Liver (tissue), 10 donors: ENCODE measurements at places on chromosomes 4 and X. TPM values are rescaled to one million over a fixed set of nuclear protein-coding genes. Genes with fewer than 3 reads are reported as not detected.

PRRG3 gene
- total RNA-seq, result under 0.01 TPM

ARHGAP4 gene
- total RNA-seq, result 12.5 TPM

ATP8A1 gene
- total RNA-seq, result 15.9 TPM

ASB12 gene
- not detected for total RNA-seq

ZCCHC13 gene
- not detected for total RNA-seq

DNA sequence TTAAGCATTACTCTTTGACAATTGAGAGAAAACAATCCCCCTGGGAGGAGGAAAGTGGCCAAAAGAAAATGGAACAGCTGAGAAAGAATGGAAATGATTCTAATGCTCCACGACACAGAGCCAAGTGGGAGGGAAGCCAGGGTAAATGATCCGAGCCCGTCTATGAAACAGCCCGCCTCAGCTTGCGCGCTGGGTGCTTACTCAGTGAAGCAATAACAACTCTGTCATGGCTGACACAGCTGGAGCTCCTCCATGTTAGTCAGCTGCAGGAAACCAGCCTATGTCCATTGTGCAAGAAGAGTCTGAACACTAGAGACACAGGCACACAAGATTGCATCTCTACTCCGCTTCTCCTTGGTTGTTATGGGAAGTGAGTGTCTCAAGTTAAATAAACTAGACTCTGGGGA is 19.3 kb downstream of the NOA1 start:
- H3K27ac ChIP-seq, result no peak overlapping the region
- H3K4me1 ChIP-seq, result no peaks in the 10 kb centered on the region
- peaks cover 9% of the 10 kb centered on the region for H3K36me3 ChIP-seq
- no peak for DNase-seq

DNA sequence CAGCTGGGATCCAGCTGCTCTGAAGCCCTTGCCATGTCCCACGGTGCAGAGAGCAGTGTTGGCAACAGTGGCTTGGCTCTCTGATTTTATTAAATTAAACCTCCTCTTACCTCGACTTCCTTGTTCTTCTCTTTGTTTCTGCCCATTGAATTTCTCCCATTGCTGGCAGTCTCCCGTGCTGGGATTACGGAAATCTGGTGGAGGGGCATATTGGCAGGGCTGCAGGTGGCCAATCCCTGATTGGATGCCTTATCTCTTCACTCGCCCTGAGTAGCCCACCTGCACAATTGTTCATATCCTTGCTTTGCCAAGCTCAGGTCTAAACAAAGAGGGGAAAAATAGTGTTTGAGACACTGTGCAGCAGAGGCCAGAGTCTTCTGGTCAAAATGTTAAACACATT is 493.9 kb downstream of the TMA16 start:
- no peak overlapping the region for H3K4me3 ChIP-seq
- no peak overlapping the region for H3K27ac ChIP-seq
- no peaks in the 10 kb centered on the region for H3K27me3 ChIP-seq
- H3K36me3 ChIP-seq, result no peaks in the 10 kb centered on the region
- no peaks in the 10 kb centered on the region for H3K4me1 ChIP-seq
- DNase-seq, result no peak

- no peak for DNase-seq
- no peaks in the 10 kb centered on the region for H3K36me3 ChIP-seq
- no peak overlapping the region for H3K27ac ChIP-seq
Observed at GRCh38 chrX:8274170-8274569, 103.1 kb upstream of the VCX2 start.

DNA sequence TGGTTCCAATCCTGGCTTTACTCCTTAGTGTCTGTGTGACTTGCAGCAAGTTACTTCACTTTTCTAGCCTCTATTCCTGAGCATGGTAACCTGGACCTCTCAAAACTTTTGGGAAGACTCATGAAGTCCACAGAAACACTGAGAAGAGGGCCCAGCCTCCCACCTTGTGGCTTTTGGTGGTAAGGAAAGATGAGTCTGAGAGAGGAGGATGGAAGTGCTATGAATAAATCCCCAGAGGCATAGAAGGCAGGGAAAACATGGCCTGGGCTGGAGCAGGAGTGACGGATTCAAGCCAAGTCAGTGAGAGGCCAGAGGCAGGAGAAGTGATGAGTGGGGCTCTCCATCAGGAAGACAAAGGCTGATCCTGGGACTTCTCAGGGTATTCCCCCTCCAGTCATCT is 10.9 kb upstream of the MAGEA4 start:
- no peaks in the 10 kb centered on the region for H3K36me3 ChIP-seq
- H3K27ac ChIP-seq, result no peak overlapping the region
- no peaks in the 10 kb centered on the region for H3K4me1 ChIP-seq
- H3K27me3 ChIP-seq, result no peaks in the 10 kb centered on the region

DNA sequence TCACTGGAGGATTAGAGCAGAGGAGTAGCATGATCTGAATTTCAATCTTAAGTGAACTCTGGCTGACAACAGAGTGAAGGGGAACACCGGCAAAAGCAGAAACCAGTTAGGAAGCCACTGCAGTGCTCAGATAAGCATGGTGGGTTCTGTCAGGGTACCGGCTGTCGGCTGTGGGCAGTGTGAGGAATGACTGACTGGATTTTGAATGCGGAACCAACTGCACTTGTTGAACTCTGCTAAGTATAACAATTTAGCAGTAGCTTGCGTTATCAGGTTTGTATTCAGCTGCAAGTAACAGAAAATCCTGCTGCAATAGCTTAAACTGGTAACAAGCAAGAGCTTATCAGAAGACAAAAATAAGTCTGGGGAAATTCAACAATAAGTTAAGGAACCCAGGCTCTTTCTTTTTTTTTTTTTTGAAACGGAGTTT is 5.2 kb downstream of the HTT start:
- H3K27me3 ChIP-seq, result no peaks in the 10 kb centered on the region
- DNase-seq, result no peak
- peaks cover 13% of the 10 kb centered on the region for H3K4me1 ChIP-seq

GRCh38 chr4:4281787-4282186 is 8.2 kb downstream of the LYAR start:
- no peak overlapping the region for H3K4me3 ChIP-seq
- peaks cover 24% of the 10 kb centered on the region for H3K36me3 ChIP-seq
- no peak overlapping the region for H3K27ac ChIP-seq
- peaks cover 7% of the 10 kb centered on the region for H3K4me1 ChIP-seq
- DNase-seq, result no peak

- H3K27ac ChIP-seq, result peak overlapping the region; percentile 79
- no peak overlapping the region for H3K4me3 ChIP-seq
- H3K36me3 ChIP-seq, result no peaks in the 10 kb centered on the region
- H3K27me3 ChIP-seq, result no peaks in the 10 kb centered on the region
- peaks cover 4% of the 10 kb centered on the region for H3K4me1 ChIP-seq
Observed at GRCh38 chr4:140252141-140252741, 98.3 kb upstream of the MAML3 start.

DNA sequence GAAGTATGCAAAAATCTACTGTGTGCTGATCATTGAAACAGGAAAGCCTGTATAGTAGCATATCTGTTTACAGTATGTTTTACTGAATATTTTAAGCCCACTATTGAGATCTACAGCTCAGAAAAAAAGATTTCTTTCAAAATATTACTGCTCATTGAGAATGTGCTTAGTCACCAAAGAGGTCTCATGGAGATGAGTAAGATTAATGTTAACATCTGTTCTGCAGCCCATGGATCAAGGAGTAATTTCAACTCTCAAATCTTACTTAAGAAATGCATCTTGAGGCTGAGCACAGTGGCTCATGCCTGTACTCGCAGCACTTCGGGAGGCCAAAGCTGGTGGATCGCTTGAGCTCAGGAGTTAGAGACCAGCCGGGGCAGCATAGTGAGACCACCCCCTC is 3.3 kb downstream of the RNF4 start:
- no peak overlapping the region for H3K4me3 ChIP-seq
- peaks cover 16% of the 10 kb centered on the region for H3K4me1 ChIP-seq
- no peaks in the 10 kb centered on the region for H3K27me3 ChIP-seq
- H3K36me3 ChIP-seq, result peaks cover 1% of the 10 kb centered on the region

DNA sequence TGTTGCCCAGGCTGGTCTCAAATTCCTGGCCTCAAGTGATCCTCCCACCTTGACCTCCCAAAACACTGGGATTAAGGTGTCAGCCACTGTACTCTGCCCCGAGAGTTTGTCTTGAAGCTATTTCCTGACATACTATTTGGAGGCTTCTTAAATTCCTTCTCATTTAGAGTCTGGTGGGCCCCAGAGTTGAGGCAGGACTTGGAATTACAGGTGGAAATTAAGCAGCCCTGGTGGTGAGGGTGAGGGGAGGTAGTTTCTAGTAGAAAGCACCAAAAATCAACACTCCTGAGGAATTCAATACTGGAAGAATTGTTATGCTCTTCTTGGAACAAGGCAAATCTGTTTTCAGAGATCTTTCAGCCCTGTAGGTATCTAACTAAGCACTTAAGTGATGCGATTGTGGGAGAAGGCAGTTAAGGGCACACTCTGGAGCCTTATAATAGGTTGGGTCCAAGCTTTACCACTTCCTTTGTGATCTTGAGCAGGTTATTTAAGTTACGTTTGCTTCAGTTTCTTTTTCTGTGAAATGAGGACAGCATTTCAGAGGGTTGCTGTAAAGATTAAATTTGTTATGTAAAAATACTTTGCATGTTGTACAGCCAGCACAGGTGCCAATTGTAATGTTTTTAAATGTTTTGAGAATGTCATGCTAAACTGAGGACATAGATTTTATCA is 200.7 kb downstream of the SOWAHB start:
- no peaks in the 10 kb centered on the region for H3K36me3 ChIP-seq
- no peak overlapping the region for H3K27ac ChIP-seq
- DNase-seq, result no peak
- H3K4me3 ChIP-seq, result no peak overlapping the region
- H3K27me3 ChIP-seq, result no peaks in the 10 kb centered on the region

- H3K27ac ChIP-seq, result peak overlapping the region; percentile 89
- H3K4me3 ChIP-seq, result no peak overlapping the region
- no peak for DNase-seq
- no peaks in the 10 kb centered on the region for H3K36me3 ChIP-seq
- no peaks in the 10 kb centered on the region for H3K27me3 ChIP-seq
Observed at GRCh38 chr4:3440979-3441500, 728 bp upstream of the HGFAC start.

DNA sequence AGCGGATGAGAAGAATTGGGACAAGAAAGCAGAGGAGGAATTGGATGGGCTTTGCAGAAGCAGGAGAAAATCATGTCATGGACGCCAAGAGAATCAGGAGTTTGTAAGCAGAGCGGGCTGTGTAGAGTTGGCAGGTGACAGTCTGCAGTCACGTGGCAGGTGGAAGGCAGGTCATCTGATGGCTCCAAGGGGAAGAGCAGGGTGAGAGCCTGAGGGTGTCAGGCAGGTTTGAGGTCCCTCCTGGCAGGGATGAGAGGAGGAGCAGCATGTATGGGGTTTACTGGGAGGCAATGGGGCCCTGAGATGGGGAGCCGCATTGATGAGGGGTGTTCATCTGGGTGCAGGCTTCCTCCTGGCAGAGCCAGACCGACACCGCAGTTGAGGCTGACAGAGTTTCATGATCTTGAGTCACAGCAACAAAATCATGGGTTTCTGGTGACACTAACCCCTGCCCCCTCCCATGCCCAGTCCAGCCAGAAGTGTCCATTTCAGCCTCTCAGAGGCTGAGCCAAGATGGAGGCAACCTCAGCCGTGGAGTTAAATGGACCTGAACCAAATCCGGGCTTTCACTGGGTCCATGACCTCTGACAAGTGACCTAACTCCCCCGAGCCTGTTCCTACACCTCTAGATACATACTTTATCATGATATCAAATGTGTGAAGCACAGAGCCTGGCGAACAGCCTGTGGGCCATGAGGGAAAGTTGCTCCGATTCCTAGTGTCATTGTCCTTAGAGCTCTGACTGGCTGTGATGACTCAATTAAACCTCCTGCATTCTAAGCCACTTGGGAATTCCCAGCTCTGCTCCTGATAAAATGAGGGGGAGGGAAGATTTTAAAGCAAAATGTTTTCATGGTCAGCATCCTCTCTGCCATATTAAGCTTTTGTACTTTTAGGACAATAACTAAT is 36.1 kb downstream of the EVC start:
- no peaks in the 10 kb centered on the region for H3K4me1 ChIP-seq
- no peak overlapping the region for H3K27ac ChIP-seq
- no peaks in the 10 kb centered on the region for H3K27me3 ChIP-seq
- H3K4me3 ChIP-seq, result no peak overlapping the region
- DNase-seq, result no peak

DNA sequence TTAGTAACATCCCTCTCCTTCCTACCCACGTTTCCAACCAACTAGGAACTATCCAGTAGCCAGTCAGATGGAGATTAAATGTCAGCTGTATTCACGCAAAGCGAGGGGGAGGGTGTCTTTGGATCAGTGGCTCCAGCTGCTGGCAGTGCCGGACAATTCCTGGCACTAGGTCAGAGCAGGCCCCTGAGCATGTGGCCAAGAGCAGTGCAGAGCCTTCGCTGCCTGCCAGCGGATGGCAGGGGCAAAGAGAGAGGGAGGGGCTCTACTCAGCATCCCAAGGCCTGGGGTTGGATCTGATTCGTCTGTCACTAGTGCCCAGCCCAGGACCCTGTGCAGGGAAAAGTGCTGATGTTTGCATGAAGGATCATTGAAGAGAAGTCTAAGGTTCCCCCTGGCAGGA is 28.7 kb upstream of the JAKMIP1 start:
- no peak overlapping the region for H3K27ac ChIP-seq
- no peak overlapping the region for H3K4me3 ChIP-seq
- no peak for DNase-seq
- no peaks in the 10 kb centered on the region for H3K27me3 ChIP-seq
- H3K36me3 ChIP-seq, result no peaks in the 10 kb centered on the region

GRCh38 chrX:19794690-19795089 is 92.7 kb downstream of the SH3KBP1 start:
- H3K36me3 ChIP-seq, result no peaks in the 10 kb centered on the region
- H3K4me1 ChIP-seq, result no peaks in the 10 kb centered on the region
- no peak overlapping the region for H3K4me3 ChIP-seq
- DNase-seq, result no peak
- no peak overlapping the region for H3K27ac ChIP-seq

GRCh38 chr4:146930673-146931072 is 15.0 kb downstream of the TTC29 start:
- H3K27me3 ChIP-seq, result no peaks in the 10 kb centered on the region
- no peaks in the 10 kb centered on the region for H3K4me1 ChIP-seq
- H3K36me3 ChIP-seq, result no peaks in the 10 kb centered on the region
- DNase-seq, result no peak
- H3K27ac ChIP-seq, result no peak overlapping the region

- H3K36me3 ChIP-seq, result peaks cover 4% of the 10 kb centered on the region
- H3K4me1 ChIP-seq, result no peaks in the 10 kb centered on the region
- H3K27me3 ChIP-seq, result no peaks in the 10 kb centered on the region
- no peak overlapping the region for H3K27ac ChIP-seq
- H3K4me3 ChIP-seq, result no peak overlapping the region
Observed at GRCh38 chrX:16754019-16754418, 32.2 kb upstream of the TXLNG start.

DNA sequence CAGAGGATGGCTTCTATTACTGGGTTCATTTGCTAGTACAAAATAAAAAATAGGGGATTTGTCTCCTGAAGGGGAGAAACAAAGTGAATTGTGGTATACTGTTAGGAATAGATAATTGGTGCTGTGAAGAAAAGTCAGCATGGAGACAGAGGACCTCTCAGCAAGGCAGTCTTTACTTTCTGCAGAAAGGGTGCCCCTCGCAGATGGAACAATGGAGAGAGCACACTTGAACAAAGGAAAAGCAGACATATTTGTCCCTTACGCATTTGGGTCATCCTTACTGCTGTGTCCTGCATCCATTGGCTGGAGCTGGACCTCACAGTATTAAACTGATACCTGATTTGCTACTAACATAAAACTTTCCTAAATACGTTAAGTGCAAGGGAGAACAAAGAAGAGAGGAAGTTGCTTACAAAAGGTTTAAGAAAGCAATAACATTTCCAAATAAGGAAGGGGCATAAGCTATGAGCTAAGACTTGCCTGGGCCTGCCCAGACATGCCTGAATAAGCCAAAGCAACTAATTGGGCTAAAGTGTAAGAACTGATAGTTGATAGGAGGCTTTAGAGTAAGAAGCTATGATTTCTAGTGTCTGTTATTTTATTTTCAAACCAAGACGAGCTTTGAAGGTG is 83.8 kb downstream of the CCKAR start:
- no peaks in the 10 kb centered on the region for H3K27me3 ChIP-seq
- no peak overlapping the region for H3K4me3 ChIP-seq
- H3K4me1 ChIP-seq, result no peaks in the 10 kb centered on the region
- H3K27ac ChIP-seq, result no peak overlapping the region
- no peaks in the 10 kb centered on the region for H3K36me3 ChIP-seq
- DNase-seq, result no peak
